ENCODE measurements at places on chromosomes 16 and 17.

DNA sequence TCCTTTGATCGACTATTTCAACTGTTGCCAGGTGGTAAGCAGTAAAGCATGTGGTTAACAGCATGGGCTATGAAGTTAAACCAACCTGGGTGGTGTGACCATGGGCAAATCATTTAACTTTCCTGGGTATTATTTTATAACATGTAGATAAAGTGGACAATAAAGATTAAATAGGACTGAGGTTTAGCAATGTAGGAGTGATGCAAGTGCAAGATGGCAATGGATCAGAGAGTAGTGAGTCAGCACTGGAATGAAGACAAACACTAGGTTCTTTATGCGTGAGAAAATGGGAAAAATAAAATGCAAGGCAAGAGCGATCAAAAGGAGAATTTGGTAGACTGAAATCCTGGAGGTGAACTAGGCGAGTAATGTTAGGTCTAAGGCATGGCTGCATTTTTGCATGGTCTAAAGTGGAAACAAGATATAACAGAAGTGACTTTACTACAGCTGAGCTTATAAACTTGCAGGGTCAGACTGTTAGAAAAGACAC lies 222.4 kb upstream of the AXIN2 start:
- no peak for DNase-seq

- DNase-seq = no peak
Observed at GRCh38 chr17:77526728-77527350, 386.1 kb downstream of the SEC14L1 start.

DNA sequence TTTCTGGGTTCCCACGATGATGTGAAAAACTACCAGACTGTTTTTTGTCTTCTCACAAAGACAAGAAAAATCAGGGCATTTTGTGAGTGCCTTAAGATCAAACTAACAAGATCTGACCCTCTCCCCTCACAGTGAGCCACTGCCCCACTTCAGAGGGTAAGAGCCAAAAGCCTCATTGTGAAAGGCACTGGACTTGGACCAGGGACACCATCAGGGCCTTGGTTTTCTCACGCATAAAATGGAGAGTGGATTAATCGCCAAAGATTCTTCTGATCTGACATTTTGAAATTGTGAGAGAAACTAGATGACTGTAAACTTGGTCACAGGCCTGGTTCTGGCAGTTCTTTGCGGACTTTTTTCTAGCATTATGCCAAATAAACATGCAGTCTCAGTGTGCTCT lies 21.0 kb upstream of the ENDOV start:
- no peak for DNase-seq

GRCh38 chr17:55561973-55562495 lies 50.8 kb upstream of the SMIM36 start:
- DNase-seq = no peak

GRCh38 chr16:56370185-56370874 lies 55.0 kb downstream of the AMFR start:
- no peak for DNase-seq

DNA sequence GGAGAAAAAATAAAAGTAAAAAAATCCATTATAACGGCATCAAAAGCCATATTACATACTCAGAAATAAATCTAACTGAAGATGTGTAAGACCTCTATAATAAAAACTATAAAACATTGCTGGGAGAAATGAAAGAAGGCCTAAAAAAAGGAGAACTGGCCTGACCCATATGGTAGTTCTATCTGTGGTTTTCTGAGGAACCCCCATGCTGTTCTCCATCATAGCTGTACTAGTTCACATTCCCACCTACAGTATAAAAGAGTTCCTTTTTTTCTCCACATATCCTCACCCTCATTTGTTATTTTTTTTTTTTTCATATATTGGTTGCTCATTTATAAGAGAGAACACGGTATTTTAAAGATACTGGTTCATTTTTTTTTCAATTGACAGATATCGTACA lies 191.8 kb downstream of the STX8 start:
- DNase-seq = no peak

GRCh38 chr17:78664476-78665386 lies 87.5 kb upstream of the DNAH17 start:
- no peak for DNase-seq

- DNase-seq = no peak
Observed at GRCh38 chr16:1330931-1331711, 2.3 kb upstream of the BAIAP3 start.

DNA sequence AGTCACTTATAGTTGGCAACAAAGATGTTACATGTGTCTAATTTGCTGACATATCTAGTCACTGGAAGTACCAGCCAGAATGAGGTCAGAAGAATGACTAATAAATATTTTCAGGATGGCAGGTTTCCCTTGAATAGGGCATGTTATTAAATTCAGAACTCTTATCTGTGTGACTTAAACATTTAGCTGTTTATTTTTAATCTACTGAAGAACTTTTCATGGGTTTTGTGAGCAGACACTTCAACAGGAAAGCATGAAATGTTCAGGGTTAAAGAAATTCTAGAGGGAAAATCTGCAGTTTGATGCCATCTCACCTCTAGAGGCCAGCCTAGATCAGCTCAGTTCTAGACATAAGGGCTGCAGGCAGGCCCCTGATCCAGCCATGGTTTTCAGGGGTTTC lies 13.2 kb downstream of the JPT2 start:
- DNase-seq = no peak

- no peak for DNase-seq
Observed at GRCh38 chr17:65389426-65389825, 172.0 kb downstream of the AXIN2 start.

DNA sequence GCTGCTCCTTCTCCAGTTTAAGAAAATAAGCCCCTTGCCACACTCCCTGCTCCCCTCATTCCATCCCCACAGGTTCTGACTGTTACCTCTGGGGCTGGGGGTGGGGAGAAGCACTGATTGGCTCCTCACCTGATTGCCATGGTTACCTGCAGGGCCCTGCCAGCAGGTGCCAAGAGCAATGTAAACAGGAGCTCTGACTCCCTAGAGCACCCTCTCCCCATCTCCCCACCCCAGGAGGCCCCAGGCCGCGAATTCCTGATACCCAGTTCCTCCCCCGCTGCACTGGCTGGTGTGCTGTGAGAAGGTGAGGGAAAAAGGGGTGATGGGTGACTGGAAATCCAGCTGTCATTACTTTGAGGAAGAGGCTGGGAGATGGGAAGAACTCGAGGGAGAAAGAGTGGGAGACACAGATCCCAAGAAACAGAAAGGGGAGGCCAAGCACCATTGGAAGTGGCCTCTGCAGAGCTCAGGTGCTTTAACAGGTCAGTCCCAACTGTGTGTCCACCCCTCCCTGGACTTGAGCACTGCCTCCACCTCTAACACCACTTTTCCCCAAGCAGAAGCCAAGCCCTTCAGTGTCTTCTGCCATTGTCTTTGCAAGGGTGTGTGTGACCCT lies 4.5 kb downstream of the PCGF2 start:
- DNase-seq = no peak

DNA sequence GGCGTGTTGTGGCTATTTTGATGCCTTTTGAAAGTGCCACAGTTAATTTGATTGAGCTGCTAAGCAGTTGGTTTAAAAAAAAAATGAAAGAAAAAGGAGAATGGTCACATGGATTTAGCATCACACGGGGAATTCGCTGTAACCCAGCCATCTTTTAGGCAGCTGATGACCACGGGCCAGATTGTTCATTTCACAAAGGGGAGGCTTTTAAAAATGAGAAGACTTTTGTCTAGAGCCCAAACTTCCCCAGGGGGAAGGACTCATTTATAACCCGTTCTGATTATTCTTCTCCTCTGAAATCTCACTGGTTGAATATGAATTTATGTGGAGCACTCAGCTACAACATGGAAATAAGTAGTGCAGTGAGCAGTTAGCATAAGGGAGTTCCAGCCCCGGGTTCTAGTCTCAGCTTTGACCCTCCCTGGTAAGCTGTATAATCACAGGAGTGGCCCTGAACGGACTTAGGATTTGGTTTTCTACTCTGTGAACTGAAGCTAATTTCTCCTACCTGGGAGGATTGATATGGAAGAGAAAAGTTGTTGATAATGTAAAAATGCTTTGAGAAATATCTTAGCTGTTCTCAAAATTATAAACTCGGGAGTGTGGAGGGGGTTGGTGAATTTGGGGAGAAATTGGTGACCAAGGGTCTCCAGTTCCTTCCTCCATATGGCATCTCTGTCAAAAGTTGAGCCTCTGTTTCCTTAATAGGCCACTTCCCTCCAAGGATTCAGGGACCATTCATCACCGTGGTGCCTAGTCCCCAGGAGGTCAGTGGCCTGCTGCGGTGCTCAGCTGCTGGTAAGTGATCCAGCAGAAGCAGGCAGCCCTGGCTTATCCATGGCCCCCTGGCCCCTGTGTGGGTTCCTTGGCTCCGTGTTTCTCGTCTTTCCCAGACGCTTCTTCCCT lies 76.4 kb upstream of the TBX2 start:
- no peak for DNase-seq

DNA sequence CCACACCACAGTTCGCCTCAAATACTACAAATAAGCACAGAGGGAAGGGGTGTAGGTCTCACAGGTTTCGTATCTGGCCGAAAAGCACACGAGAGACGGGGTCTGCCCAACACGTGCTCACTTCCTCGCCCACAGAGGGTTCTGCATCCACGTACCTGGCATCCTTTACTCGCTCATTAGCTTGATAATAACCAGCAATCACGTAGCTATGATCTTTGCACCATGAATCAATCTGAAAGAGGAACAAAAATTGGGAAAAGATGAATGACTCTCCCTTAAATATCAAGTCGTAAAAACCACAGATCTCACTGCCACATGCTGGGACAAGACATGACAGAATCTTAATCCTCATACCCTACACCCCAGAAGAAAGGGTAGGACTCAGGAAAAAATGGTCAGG lies 10.5 kb downstream of the EMC8 start:
- no peak for DNase-seq

GRCh38 chr17:75238684-75239191 lies 22.7 kb downstream of the GGA3 start:
- DNase-seq = no peak

DNA sequence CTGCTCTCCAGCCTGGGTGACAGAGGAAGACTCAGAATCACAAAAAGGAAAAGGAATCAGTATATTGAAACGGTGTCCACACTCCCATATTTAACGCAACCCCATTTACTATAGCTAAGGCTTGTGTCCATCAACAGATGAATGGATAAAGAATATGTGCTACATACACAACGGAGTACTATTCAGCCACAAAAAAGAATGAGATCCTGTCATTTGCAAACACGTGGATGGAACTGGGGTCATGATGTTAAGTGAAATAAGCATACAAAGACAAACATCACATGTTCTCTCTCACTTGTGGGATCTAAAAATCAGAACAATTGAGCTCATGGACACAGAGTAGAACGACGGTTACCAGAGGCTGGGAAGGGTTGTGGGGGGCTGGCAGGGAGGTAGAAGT lies 55.1 kb downstream of the ZNF778 start:
- DNase-seq = no peak

GRCh38 chr17:72104164-72104862 lies 16.5 kb upstream of the SOX9 start:
- DNase-seq = no peak

DNA sequence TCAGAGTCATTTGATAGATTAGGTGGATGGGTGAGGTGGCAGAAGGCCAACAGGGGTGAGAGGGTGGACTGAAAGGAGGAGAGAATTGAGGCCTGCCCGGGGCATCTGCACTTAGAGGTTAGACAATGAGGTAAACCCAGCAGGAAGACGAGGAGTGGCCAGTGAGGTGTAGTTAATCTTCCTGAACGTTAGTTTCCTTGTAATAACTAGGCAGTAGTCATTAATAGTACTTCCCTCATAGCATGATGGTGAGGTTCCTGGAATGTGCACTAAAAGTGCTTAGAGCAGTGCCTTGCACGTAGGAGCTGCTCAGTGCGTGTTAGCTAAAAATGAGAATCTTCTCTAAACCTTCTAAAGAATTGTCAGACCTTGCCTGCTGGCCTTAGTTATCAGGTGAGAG lies 13.5 kb upstream of the KSR1 start:
- no peak for DNase-seq

- no peak for DNase-seq
Observed at GRCh38 chr17:2704890-2705248, 6.7 kb downstream of the CLUH start.

- no peak for DNase-seq
Observed at GRCh38 chr17:63686138-63686685, 13.7 kb downstream of the LIMD2 start.

DNA sequence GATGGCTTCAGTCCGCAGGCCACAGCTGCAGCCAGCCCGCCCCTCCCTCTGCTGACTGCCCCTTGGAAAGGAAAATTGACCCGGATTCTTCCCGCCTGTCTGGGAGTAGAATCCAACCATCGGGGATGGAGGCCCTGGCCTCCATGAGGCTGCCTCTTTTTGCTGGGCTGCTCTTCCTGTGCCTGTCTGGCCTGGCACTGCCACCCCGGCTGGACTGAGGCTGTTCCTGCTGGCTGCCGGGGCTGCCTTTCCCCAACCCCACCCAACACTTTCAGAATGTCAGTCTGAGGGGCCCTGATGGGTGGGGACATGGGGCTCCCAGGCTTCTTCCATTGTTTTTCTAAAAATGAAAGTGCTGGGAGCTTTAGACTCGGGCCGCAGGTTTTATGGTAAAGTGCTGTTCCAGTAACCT lies 7.3 kb downstream of the BAHCC1 start:
- DNase-seq = no peak

DNA sequence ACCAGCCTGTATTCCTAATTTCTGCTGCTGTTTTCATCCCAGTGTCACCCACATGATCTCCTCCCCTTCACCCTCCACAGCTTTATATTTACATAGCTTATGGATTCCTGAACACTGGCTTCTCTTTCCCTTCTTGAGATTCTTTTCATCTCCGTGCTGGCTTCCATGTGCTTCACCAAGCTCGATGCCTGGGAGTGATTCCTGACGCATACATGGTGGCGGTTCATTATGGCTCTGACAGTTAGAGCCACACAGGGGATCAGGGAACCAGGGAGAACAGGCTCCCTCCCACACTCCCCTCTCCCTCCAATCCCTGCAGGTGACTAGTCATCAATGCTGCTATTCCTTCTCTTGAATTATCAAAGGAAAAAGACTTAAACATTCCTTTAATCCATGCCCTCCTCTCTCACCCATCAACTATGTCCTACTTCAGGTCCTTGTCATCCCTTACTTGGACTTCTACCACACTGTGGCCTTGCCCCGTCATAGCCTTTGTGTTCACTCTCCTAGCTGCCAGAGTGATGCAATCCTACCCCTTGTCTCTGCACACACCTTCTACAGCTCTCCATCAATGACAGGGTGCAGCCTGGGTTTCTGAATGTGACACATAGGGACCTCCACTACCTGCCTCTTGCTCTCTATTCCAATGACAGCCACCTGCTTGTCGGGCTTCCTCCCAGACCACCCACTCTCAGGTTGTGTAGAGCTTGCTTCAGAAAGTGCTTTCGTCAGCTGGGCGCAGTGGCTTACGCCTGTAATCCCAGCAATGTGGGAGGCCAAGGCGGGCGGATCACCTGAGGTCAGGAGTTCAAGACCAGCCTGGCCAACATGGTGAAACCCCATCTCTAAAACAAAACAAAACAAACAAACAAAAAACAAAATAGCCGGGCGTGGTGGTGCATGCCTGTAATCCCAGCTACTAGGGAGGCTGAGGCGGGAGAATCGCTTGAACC lies 43.6 kb downstream of the MYH13 start:
- DNase-seq = no peak

DNA sequence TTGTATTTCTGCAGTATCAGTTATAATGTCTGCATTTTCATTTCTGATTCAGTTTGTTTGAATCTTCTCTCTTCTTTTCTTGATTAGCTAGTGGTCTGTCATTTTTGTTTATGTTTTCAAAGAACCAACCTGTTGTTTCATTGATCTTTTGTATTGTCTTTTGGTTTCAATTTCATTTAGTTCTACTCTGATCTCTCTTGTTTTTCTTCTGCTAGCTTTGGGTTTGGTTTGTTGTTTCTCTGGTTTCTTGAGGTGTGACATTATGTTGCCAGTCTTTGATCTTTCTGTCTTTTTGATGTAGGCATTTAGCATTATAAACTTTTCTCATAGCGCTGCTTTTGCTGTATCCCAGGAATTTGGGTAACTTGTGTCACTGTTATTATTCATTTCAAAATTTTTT lies 107.2 kb downstream of the PHKB start:
- DNase-seq = no peak

Data from stimulated activated CD8-positive, alpha-beta memory T cell treated with anti-CD3 and anti-CD28 coated beads, Interleukin-7, amount 100 ng/mL, for 24 hours (primary cell).